Activated CD4-positive, CD25-positive, alpha-beta regulatory T cell treated with anti-CD3 and anti-CD28 coated beads, Interleukin-2, amount 50 U/mL, for 24 hours (primary cell): ENCODE measurements at places on chromosomes 3 and 15.

DNA sequence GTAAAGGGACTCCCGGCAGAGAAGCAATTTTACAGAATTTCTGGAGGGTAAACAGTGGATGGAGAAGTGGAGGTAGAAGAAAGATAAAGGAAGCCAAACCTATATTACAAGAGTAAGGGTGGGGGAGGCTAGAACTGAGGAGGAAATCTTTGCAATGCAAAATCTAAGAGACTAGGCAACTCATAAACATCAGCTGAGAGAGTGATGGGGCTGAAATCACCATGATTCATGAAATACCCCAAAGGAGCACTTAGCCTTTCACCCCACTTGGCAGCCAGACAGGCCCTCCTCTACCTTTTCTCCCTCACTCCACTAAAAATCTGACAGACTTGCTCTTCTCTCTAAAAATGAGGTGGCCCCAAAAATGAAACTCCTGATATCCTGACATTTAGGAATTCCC, 19.5 kb upstream of the ZBTB38 start:
- no peak for ATAC-seq

DNA sequence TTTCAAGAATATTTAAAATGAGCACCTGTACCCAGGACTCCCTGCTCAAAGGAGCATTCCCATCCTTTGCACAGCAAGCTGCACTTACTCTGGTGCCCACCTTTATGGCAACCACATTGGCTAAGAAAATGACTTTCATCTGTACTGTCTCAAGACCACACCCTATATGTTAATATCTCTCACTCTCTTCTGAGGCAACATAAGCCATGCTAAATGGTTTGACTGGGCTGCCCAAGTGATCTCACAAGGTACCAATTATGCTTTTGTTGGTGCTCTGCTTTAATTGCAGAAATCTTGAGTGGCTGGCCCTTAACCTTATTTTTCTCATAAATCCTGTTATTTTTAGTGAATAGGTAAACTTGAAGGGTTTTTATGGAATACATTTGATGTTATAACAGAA, 17.7 kb downstream of the RYK start:
- ATAC-seq, result no peak

DNA sequence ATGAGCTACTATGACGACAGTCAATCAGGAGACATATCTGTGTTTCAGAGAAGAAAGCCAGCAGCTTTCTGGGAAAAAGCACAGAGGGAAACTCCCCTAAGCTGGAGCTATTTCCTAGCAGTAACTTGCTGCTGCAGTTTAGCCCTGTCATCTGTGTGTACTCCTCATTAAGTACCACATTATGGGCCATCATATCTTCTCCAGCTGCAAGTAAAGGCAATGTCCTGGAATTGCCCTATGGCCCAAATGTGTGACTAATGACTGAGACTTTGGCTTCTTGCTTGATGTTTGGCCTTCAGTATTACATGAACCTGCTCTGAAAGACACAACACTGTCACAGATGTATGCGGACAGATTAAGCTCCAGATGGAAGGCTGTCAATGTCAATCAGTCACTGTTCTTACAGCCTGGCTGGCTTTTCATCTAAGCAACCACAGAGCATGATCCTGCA, 190.8 kb downstream of the FHIT start:
- ATAC-seq, result peak; percentile 41

DNA sequence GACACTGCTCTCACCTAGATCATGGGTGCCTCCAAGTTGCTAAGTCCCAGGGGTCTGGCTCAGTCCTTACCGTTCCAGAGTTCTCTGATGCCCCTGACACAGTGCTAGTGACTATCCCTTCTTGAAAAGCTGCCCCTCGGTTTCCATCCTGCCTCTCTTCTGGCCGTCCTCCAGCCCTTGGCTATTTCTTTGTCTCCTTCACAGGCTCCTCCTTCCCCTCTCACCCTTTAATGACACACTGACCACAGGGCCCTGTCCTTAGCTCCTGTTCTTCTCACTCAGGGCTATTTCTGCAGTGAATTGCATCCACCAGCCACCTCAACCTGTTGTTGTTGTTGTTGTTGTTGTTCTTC, 31.1 kb downstream of the SLC28A1 start:
- ATAC-seq, result no peak

DNA sequence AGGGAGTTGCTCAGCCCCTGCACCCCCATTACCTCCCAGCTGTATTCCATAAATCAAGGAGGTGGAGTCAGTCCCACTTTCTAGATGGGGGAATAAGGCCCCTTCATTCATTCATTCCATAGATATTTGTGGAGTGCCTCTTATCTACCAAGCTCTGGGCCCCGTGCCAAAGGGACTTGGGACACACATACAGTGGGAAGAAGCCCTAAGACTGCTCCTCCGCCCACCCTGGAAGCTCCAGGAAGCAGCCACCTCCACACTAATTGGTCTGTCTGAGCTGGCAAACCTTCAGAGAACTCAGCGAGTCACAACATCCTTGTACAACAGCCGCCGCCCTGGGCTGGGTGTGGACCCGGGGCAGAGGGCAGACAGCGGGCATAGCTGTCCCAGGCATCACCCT, 6.4 kb downstream of the STRA6 start:
- no peak for ATAC-seq

GRCh38 chr3:77873598-77873997, 833.7 kb downstream of the ROBO2 start:
- no peak for ATAC-seq

DNA sequence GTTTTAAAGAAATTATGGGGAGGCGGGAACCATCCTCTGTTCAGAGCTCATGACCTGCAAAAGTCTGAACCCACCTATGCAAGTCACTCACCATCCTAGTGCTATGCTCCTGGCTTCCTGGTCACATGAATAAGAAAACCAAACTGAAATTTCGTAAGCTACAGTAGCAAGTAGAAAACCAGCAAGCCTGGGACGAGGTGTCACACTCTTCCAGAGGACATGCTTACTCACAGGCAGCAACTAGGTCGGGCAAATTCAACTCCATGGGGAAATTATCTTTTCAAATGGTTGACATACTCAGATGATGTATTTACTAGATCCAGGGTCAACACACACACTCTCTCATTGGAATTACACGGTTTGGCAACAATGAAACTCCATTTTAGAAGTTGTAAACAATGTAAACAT, 31.3 kb downstream of the LDHAL6B start:
- ATAC-seq, result no peak

- no peak for ATAC-seq
These were observed 1.0 kb upstream of the RNF7 start for GRCh38 chr3:141737093-141737492.

GRCh38 chr3:43709022-43709421, 18.3 kb downstream of the ABHD5 start:
- no peak for ATAC-seq

DNA sequence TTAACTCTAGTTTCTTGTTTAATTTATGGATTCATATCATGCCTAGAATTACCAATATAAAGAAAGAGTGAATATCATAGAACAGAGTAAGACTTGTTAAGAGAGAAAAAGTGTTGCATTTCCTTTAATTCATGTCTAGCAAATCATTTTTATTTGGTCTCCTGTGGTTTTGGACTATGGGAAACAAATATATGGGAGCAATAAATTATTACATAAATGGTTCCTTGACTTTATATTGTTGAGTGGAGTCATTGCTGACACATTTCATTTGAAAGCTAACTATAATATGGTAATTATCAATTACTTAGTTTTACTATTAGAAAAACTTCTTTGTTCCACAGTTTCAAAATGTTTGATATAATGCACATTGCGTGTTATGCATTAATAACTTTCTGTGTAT, 144.7 kb upstream of the CGNL1 start:
- no peak for ATAC-seq

- peak; percentile 84 for ATAC-seq
These were observed 64.1 kb upstream of the KLHL25 start for GRCh38 chr15:85858586-85859375.

DNA sequence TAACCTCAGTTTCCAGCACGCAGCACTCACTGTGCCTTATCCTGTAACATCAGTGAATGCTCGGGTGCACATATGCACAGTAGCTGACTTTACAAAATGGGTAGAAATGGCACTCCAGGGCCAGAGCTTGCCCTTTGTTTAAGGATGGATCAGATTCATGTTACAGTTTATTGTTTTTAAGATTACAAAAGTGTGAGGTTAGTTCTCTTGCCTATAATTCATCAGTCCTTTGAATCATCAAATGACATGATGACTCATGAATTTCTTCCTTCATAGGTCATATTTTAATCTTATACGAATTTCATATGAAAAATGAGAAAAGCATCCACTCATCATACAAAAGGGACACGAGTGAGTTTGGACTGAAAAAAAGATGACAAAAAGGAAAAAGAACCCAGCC, 545.3 kb downstream of the GBE1 start:
- no peak for ATAC-seq

DNA sequence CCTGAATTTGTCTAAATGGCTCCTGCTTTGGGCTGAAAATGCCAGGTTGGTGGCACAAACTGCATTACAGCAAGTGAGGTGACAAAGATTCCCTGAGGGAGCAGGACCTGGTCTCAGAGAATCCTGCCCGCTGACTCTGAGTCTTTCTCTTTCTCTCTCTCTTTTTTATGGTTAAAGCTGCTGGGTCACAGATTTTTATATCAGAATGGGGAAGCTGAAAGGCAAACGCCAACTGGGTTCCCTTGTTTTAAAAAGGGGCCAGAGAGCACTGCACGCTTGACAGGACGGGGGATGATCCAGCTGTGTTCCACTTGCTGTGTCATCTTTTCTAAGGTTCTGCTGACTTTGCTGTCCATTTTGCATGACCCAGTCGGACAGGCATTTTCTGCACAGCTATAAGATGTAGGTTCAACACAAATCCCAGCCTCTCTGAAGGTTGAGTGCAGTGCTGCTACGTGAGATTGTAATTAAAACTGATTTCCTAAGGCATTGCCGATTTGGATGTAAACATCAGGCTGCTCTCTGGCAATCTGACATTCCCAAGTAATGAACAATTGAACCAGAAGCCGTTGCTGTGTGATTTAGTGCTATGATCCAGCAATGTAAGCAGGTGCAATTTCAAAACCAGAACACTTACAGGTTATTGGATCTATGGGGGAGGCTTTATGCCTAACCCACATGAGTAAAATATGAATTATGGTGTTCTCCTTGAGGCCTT, 25.8 kb downstream of the ARHGEF3 start:
- ATAC-seq, result no peak

DNA sequence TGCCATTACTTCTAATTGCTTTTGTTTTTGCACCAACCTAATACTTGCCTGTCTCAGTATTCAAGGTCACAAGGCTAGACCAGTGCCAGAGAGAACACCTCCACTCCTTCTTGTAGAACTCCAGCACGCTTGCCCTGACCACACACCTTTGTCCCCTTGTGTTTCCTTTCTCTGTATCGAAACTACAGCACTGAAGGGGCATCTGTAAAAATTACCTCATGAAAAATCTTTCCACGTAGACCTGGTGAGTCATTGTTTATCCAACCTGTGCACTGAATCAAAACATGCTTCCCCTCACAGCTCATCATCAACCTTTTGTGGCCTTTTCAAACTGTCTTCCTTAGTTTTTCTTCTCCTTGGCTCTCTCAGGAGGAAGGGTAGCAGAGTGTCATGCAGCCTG, 259.5 kb downstream of the THRB start:
- ATAC-seq, result no peak

DNA sequence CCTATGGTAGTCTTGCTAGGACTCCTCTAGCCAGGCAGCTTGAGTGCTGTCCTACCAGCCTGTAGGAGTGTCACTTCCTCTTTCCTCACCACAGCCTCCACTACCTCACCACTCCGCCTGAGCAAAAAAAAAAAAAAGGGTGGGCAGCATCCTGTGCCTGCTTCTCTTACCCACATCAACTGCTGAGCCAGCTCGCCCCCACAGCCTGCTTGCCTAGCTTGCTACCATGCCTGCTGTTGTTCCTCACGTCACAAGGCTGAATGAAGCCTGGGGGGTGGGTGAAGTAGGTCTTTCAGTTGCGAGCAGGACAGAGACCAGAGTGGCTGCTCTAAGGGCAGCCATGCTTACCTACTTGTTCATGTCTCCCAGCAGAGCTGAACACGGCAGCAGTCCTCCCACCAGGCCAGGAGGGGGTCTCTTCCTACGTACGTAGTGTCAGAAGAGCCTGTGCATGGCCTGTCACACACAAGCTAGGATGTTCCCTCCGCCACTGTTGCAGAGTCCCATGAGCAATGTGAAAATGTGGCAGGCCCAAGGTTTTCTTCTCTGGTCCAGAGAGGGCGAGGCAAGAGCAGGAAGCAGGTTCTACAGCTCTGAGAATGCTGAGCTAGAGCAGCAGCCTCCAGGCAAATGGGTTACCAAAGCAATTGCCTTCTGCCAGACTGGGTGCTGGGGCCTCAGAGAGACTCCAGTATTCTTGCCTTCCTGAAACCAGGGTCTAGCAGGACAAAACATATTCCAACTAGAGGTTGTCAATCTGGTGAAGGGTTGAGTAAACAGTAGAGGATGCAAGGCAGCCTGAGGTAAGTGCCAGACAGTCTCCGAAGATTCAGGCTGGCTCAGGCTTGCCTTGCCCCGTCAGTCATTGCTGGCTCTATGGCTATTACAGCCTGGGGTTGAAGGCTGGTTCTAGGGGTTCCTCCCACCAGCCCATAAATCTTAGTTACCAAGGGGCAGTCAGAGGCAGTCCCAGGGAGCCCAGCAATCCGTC, 8.1 kb downstream of the PPM1M start:
- ATAC-seq, result peak; percentile 96

DNA sequence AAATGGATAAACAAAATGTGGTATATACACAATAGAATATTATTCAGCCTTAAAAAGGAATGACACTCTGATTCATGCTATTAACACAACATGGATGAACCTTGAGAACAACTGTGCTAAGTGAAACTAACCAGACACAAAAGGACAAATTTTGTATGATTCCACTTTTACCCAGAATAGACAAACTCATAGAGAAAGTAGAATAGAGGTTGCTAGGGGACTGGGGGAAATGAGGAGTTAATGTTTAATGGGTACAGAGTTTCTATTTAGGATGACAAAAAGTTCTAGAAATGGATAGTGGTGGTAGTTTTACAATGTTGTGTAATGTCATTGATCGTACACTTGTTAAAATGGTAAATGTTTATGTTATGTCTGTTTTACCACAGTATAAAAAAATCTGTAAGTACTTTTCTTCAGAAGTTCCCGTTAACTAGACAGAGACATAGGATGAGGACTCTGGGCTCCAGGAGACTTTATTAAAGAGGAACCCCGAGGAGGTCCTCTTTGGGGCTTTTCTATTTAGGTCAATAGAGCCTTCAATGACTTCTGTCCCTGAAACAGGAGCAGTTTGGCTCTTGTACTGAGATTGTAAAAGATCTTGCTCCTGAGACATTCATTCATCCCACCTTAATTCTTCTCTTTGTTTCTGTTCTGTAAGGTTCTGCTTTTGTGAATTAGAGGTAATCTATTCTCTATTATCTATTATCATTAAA, 24.5 kb downstream of the ABHD6 start:
- no peak for ATAC-seq
